IPS DF 19.7 (cell line): ENCODE measurements at places on chromosomes 13 and 19.

- no peak for DNase-seq
Measured at GRCh38 chr13:32041429-32041828, 9.9 kb downstream of the FRY start.

DNA sequence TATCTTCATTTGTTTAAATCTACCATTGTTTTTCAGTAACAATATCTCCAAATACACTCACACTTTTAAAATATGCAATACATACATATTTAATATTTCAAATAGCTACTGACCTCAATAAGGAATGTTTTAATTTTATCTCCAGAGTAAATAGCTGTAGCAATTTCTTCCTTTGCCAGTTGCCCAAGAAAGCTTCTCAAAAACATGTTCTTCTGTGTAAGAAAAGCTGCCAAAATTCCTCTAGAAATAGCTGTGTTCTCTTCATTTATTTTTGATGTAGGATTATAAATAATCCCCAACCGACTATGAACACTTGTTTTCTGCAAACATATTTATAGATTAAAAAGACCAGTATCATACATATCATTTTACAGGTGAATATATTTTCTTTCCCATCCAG lies 150.5 kb downstream of the UGGT2 start:
- no peak for DNase-seq

GRCh38 chr13:74325106-74325505 lies 190.9 kb upstream of the KLF12 start:
- DNase-seq, result no peak

DNA sequence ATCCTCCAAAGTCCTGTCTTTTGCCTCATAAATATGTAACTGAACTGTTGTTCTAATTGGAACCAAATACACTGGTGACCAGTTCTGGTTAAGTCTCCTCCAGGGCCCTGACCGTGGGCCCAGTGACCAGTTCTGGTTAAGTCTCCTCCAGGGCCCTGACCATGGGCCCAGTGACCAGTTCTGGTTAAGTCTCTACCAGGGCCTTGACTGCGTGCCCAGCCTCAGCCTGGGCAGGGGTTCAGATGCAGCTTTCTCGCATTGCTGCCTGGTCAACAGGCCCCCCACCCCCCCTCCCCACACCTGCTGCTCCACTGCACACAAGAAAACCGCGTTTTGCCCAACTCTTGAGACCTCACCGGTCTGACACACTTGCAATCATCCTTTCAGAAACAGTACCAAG lies 3.8 kb upstream of the GRTP1 start:
- DNase-seq, result no peak

GRCh38 chr19:46732172-46732938 lies 13.5 kb upstream of the FKRP start:
- DNase-seq, result no peak

GRCh38 chr19:58338825-58339558 lies 12.2 kb downstream of the ZSCAN22 start:
- no peak for DNase-seq

DNA sequence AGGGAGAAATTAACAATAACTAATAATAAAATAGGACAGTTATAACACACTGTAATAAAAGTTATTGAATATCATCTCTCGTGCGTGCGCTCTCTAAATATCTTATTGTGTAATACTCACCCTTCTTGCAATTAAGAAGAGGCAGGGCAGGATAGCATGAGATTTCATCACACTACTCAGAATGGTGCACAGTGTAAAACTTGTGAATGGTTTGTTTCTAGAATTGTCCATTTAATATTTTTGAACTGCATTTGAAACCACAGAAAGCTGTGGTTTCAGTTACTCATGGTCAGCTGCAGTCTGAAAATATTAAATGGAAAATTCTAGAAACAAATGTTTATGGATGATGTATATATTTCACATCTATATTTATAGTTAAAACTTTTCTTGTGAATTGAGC lies 161.1 kb downstream of the DCT start:
- DNase-seq, result no peak

GRCh38 chr19:18607226-18608101 lies 865 bp upstream of the CRLF1 start:
- DNase-seq, result no peak

GRCh38 chr19:43797556-43797955 lies 4.7 kb downstream of the LYPD5 start:
- no peak for DNase-seq
